ENCODE measurements at places on chromosomes 2 and 18.

- peaks cover 12% of the 10 kb centered on the region for H3K4me1 ChIP-seq
- H3K36me3 ChIP-seq, result peaks cover under 1% of the 10 kb centered on the region
- peak; percentile 34 for DNase-seq
- H3K4me3 ChIP-seq, result peak overlapping the region; percentile 88
- no peaks in the 10 kb centered on the region for H3K27me3 ChIP-seq
- peak overlapping the region; percentile 92 for H3K27ac ChIP-seq
Observed at GRCh38 chr2:128091726-128092080, 703 bp downstream of the UGGT1 start.

- no peaks in the 10 kb centered on the region for H3K27me3 ChIP-seq
- H3K27ac ChIP-seq, result peak overlapping the region; percentile 24
- H3K36me3 ChIP-seq, result peaks cover 4% of the 10 kb centered on the region
- peaks cover 20% of the 10 kb centered on the region for H3K4me1 ChIP-seq
- H3K4me3 ChIP-seq, result no peak overlapping the region
Observed at GRCh38 chr2:68936427-68936826, 16.3 kb downstream of the GKN2 start.

- DNase-seq, result no peak
- peaks cover 37% of the 10 kb centered on the region for H3K27me3 ChIP-seq
- no peaks in the 10 kb centered on the region for H3K36me3 ChIP-seq
- no peak overlapping the region for H3K27ac ChIP-seq
Observed at GRCh38 chr2:21163213-21163612, 39.4 kb downstream of the TDRD15 start.

- no peaks in the 10 kb centered on the region for H3K4me1 ChIP-seq
- no peaks in the 10 kb centered on the region for H3K36me3 ChIP-seq
- H3K4me3 ChIP-seq, result no peak overlapping the region
- H3K27me3 ChIP-seq, result no peaks in the 10 kb centered on the region
- no peak overlapping the region for H3K27ac ChIP-seq
Observed at GRCh38 chr2:177753682-177754491, 318.7 kb downstream of the PDE11A start.

DNA sequence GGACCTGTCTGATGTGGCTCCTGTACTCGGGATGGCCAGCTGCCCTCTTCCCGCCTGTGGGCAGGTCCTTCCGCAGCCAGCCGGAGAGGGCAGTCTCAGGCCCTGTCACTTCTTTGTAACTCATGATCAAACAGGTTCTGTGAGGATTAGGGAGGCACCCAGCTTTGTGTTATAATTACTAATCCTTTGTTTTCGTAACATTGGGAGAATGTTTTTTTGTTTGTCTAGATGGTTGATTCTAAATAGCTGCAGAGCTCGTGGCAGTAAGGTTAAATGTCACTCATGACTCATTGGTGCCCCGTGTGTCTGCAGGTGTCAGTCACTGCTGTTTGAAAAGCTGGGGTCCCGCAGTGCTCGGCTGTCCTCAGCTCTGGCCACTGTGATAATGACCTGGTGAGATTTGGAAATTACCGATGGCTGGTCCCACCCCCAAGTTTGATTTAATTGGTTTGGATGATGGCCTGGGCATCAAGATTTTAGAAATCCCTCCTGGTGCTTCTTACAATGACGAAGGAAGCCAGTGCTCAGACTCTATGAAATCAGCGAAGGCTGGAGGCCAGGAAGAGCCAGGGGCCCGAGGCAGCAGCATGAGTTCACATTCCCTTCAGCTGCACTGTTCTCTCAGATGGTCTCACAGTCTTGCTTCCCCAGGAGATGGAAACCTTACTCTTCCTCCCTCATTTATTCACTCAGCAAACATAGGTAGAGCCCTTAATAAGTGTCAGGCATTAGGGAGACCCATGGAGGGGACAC is 172.8 kb downstream of the VAPA start:
- H3K27ac ChIP-seq, result no peak overlapping the region
- H3K4me3 ChIP-seq, result no peak overlapping the region
- peaks cover 7% of the 10 kb centered on the region for H3K36me3 ChIP-seq
- no peaks in the 10 kb centered on the region for H3K4me1 ChIP-seq
- DNase-seq, result peak; percentile 38
- no peaks in the 10 kb centered on the region for H3K27me3 ChIP-seq

DNA sequence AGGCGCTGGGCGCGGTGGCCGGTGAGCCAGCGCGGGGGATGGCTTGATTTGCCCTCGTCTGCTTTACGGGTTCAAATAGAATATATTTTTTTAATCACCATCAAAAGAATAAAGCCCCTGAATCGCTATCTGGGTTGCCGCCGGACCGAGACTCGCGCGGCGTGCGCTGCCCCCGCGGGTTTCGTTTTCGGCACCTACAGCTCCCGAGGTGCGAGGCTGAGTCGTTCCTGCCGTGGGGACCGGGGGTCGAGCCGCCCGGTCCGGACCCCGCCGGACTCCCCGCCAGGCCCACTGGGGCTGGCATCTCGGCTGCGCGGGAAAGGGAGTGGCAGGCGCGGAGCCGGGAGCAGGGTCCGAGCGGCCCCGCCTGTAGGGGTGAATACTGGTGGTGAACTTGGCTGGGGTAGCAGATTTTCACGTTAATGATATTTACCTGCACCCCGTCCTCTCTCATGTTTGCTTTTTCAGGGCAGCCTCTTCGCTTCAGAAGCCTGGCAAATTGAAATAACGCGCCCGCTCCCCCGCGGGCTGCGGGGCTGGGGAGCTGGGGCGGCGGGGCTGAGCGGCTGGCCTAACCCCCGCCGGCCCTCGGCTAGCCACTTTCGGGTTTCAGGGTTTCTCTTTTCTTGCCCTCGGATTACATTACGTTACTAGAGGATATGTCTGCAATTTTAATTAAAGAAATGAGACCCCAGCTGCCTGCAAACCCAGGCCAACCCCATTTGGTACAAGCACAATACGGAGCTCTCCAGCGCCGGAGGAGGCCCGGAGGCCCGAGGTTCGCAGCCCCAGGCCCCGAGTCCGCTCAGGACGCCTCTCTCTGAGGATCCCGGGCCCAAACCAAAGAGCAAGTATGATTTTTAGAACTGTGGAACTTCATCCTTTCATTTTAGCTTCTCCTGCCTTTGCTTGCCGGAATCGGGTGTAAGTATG is 1.7 kb upstream of the CELF4 start:
- no peak overlapping the region for H3K27ac ChIP-seq
- peaks cover 12% of the 10 kb centered on the region for H3K4me1 ChIP-seq
- DNase-seq, result no peak
- H3K4me3 ChIP-seq, result no peak overlapping the region
